GM06990 (cell line): ENCODE measurements at places on chromosomes 2 and 18.

- DNase-seq: no peak
Measured at GRCh38 chr2:212894026-212894425, 257.4 kb downstream of the IKZF2 start.

DNA sequence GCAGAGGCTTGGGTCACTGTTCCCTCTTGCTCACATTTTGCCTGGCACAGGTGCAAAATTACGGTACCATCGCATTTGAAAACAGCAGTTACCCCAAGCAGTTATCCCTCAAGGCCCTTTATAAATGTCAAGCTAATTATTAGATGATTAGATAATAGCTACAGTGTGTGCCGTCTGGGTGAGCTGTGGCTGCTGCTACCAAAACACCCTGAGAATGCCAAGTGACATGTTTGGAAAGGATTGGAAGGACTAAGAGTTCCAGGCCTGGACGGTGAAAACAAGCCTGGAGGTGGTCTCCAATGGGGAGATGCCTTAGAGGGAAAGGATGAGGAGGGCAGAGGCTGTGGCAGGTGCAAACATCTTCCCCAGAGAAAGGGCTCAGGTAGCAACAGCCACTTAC is 120.6 kb downstream of the CAPN13 start:
- no peak for DNase-seq

DNA sequence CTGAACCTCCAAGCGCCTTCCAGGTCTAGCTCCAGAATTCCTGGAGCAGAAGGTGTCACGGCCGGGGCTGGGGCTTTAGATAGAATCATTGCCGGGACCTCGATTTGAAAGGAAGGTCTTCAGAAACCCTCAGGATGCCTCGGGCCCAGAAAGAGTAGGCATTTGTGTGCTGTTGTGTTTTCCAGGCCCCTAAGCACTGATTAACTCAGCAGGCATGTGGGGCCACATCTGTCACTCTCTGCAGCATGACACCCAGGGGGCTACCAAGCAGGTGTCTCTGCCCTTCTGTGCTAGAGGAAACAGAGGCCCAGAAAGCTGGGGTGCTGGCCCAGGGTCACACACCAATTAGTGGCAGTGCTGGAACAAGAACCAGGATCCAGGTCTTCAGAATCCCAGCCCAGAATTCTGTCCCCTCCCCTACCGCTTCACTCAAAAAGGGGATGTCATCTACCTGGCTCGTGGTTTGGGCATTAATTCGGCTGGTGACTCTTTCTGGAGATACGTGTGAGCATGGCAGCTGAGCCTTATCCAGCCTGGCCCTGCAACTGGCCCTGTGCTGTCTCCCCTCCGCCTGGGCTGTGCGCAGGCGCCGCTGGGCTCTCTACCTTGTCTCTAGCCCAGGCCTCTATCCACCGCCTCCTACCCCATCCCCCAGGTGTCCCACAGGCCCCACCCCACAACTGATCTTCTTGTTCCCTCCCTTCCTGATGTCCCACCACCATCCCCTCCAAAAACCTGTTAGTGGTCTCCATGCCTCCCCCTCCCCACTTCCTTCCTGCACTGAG is 245.4 kb downstream of the ATAD2B start:
- no peak for DNase-seq

- no peak for DNase-seq
Measured at GRCh38 chr2:182144776-182145165, 159.1 kb downstream of the PPP1R1C start.

DNA sequence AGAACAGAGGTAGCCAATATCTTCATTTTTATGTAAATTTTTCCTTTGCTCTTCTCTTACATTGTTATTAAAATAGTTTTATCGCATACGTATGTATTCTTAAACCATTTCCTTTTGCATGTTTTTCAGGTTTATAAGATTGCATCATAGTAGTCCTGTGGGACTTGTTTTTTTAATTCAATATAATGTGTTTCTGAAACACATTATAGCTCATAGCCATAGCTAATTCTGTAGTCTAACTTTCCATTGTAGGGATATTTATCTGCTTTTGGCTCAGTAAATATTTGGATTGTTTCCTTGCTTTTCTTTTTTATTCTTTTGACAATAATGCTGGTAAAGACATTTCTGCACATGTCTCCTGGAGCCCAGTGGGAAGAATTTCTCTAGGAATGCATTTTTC is 484.3 kb downstream of the PTPRM start:
- no peak for DNase-seq

DNA sequence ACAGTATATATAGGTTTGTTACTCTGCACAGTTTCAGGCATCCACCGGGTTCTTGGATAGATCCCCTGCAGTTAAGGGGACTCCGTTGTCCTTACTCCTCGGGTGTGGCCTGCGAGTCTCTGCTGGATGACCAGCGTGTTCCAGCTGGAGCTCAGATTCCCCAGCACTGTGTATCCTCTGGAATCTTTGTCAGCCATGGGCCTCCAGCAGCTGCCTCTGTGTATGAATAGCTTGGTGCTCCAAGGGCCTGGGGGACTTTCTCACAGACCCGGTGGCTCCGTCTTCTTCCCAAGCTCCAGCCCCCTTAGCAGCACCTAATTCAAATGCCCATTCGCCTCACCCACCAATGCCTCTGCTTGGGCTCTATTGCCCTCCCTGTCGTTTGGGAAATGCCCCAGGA is 6.3 kb downstream of the ANO7 start:
- DNase-seq: no peak

- DNase-seq: peak; percentile 34
Measured at GRCh38 chr2:40281021-40281940, 170.6 kb downstream of the SLC8A1 start.

DNA sequence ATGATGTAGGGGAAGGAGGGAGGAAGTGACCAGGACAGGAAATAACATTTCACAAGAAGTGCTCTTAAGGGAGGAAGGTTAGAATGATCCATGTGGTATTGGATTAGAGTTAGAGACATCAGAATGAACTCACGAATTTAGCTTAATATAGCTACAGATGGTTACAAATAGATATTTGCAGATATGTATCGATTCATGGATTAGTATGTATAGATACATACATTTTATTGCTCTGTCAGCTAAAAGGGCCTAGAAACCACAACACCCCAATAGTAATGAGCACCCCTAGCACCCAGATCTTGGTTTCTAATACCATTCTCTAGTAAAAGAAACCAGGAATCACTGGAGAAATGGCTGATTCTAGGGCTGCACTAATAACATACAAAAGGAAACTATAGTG is 59.6 kb upstream of the LTBP1 start:
- DNase-seq: no peak

DNA sequence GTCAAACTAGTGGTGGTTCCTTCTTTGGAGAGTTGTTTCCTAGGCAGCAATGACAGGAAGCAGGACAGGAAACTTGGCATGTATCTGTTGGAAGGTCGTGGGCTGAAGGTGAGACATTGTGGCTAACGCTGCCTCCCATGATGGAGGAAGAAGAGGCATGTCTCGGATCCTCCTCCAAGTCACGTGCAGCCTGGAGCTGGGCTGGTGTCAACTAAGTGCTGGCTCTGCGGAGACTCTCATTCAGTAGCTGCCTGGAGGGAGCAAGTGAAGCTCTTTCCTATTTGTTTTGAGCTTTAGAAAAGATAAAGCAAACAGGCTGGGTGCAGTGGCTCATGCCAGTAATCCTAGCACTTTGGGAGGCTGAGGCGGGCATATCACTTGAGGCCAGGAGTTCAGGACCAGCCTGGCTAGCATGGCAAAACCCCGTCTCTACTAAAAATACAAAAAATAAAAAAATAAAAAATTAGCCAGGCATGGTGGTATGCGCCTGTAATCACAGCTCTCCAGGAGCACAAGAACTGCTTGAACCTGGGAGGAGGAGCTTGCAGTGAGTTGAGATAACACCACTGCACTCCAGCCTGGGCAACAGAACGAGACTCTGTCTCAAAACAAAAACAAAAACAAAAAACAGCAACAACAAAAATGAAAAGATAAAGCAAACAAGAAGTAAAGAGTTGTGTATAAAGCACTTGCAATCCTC is 28.2 kb upstream of the INO80C start:
- DNase-seq: no peak

GRCh38 chr2:132620115-132620514 is 49.9 kb downstream of the LYPD1 start:
- DNase-seq: no peak

GRCh38 chr2:45802499-45803138 is 151.1 kb downstream of the PRKCE start:
- no peak for DNase-seq

- no peak for DNase-seq
Measured at GRCh38 chr2:10226038-10226724, 76.5 kb upstream of the HPCAL1 start.

DNA sequence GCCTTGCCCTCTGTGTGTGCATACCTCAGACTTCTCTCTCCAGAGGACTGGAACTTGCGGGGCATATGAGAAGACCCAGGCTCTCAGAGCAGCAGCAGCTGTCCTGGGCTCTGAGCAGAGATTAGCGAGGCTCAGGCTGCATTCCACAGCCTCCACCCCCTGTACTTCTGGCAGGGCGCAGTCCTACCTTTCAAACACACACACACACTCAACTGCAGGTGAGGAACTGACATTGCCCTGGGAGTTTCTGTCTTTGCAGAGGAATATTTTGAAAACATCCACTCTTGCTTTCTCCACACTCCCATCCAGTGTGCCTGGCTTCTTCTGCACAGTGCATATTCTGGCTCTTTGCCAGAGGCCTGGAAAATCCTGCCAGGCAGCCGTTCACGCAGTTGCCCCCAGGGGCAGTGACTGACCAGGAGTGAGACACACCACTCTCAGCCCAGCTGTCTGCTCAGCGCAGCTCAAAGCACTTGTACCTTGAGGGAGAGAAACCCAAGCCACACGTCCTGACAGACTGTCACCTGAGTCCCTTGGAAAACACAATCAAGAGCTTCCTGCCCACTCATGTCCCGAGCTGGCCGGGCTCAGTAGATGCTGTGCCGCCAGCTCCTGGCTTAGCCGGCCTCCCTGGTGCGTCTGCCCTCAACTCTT is 460.8 kb downstream of the RNF144A start:
- DNase-seq: no peak

GRCh38 chr2:54678719-54679118 is 44.7 kb upstream of the EML6 start:
- no peak for DNase-seq

- DNase-seq: no peak
Measured at GRCh38 chr2:176206136-176206535, 17.7 kb downstream of the HOXD1 start.

DNA sequence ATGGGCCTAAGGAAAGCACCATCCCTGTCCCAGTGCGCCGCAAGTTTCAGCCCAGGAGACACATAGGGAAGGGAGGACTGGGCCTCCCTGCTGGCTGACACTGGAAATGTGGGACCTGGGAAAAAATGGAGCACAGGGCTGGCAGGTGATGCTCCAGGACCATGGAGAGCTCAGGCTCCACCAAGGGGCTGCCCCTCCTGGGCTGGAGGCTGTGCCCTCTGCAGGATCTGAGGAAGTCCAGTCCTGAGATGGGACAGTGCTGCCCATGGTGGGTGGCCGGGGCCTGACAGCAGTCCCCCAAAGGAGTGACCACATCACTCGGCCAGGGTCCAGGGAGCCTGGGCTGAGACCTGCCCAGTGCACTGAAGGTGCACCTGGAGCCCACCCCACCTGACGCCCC is 108.6 kb upstream of the TEKT4 start:
- no peak for DNase-seq

- DNase-seq: no peak
Measured at GRCh38 chr2:17272652-17273525, 245.4 kb downstream of the RAD51AP2 start.

DNA sequence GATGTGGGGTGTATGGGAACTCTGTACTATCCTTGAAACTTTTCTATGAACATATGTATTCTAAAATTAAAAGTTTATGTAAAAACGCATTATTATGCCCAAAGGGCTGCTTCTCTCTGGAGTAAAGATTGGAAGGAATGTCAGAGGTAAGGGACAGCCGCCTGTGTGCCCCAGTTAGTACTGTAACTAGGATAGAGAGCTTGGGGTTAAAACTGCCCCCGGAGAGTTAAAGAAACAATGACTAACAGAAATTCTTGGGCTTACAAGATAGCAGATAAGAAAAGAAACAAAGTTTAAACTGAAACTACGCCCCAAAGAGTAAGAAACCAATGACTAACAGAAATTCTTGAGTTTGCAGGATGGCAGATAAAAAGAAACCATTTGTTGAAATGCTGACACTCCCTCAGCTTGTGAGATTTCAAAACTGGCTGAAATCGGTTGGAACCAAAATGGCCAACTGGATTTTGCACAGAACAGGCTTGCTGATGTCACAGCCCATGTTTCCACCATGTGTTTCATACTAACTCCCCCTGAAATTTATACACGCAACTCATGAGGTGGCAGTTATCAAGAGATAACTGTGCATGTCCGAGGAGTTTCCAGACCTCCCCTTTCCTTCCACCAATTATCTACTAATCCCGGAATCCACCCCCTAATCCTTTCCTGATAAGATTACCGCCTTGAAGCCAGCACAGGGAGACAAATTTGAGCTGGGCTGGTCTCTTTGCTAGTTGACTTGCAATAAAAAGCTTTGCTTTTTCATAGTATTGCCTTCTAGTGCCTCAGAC is 8.7 kb upstream of the TXNDC2 start:
- DNase-seq: no peak

DNA sequence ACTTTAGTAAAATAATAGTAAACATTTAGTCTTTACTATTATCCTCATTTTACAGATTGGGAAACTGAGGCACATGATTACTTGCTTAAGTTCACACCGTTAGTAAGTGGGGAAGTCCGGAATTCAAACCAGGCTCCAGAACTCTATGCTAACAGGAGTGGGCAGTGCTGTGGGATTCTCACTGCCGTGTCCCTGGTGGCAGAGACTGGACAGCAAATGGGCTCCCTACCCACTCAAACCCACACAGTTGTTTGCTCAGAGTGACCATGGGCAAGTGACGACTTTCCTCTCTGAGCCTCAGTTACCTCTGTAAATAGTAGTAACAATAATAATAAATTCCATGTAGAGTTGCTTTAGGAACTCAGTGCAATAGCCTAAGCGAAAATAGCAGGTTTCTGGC is 24.0 kb downstream of the MAIP1 start:
- DNase-seq: no peak

GRCh38 chr2:218155953-218156479 is 10.7 kb downstream of the CXCR1 start:
- no peak for DNase-seq

DNA sequence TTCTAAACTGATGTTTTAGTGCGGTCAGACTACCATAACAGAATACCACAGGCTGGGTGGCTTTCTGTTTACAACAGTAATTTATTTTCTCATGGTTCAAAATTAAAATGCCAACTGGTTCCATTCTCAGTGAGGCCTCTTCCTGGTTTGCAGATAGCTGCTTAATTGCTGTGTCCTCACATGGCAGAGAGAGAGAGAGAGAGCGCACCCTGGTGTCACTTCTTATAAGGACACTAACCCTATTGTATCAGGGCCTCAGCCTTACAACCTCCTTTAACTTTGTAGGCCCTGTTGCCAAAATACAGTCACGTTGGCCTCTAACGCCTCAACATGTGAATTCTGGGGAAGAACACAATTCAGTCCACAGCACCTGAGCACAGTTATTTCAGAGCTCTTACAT is 37.5 kb upstream of the ZNF385B start:
- DNase-seq: no peak

- DNase-seq: no peak
Measured at GRCh38 chr18:44695503-44695902, 14.8 kb downstream of the SETBP1 start.

GRCh38 chr2:150353376-150353775 is 134.1 kb downstream of the RND3 start:
- DNase-seq: no peak

- no peak for DNase-seq
Measured at GRCh38 chr2:59630789-59631188, 922.7 kb downstream of the BCL11A start.

GRCh38 chr2:119517433-119517832 is 6.8 kb downstream of the SCTR start:
- no peak for DNase-seq

GRCh38 chr2:163205589-163206254 is 367.2 kb upstream of the KCNH7 start:
- DNase-seq: no peak
